ENCODE measurements at places on chromosomes 5 and 9.

- DNase-seq = no peak
Observed at GRCh38 chr9:124555043-124555442, 47.8 kb upstream of the NR5A1 start.

- DNase-seq = no peak
Observed at GRCh38 chr9:38141746-38142591, 72.9 kb upstream of the SHB start.

DNA sequence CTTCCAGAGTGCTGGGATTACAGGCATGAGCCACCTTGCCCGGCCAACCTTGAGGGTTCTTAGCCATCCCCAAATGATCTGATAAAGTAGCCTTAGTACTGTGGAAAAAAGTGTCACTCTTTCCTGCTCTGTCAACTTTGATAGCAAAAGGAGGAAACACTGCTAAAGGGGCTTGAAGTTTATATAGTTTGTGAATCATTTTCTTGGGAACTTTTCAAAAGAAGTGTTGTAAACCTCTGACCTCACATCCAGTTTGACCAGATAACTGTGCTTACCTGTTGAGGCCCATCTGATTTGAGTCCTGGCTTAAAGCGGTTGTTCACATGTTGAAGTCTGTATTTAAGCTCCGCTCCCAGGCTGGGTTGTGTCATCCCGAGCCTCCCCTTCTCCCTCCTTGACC, 303.3 kb downstream of the DOCK8 start:
- no peak for DNase-seq

DNA sequence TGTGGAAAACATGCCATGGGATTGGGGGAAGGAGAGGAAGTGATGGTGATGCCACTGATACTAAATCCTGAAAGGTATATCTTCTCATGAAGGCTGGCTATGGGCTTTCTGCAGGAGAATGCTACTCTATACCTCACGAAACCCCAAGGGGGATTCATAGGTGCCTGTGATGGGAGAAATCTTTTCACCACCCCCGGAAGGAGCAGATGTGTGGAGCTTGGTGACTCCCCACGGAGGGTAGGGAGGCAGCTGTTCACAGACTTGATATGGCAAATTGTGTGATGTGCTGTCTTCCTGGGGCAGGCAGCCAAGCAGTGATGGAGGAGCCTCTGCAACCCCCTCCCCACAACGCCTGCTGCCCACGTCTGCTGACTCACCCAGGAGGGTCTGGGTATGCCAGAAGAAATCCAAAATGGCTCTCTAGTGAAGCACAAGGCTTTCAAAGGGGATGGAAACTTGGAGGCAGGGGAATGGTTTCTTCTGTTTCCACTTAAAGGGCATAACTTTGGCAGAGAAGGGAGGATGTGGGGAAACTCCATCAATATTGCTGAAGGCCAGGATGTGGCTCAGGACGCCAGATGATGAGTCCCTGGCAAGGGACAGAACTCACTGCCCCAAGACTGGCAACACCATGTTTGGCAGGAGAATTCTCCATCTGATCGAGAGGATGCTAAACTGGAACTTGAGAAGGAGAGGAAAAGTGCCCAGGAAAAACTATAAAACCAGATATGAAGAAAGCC, 188.3 kb downstream of the GABBR2 start:
- no peak for DNase-seq

DNA sequence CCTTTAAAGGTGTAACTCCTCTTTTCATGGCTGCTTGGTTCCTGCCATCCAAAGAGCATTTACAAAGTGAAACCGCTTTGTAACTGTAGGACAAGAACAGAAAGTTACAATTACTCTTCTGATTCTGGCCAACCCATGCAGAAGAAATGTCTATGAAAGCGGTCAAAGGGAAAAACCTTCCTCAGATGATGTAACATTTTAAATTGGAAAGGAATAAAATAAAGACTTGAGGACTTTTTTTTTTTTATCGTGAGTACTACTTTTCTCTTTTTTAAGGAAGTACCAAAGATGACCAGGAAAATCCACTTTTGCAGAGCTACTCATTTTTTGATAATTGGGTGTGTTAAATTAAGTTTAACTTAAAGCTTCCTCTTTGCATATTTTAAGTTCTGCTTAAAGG, 13.0 kb upstream of the C9orf72 start:
- no peak for DNase-seq

DNA sequence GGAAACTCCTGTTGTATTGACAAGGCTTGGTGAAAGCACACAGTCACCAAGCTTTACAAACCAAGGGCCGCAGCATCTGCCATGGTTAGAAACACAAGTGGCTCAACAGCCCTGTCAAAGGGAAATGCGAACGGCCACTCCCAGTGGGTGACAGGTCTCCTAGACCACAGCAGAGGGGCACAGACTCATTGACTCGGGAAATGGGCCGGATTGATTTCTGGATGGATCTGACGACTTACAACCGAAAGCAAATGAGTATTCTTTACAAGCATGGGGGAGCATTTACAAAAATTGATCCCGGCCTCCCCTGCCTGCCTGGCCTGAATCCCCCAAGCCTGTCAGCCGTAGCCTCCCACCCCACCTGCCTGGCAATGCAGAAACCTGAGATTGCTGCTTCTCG, 48.2 kb downstream of the ADAMTS2 start:
- DNase-seq = peak; percentile 23

DNA sequence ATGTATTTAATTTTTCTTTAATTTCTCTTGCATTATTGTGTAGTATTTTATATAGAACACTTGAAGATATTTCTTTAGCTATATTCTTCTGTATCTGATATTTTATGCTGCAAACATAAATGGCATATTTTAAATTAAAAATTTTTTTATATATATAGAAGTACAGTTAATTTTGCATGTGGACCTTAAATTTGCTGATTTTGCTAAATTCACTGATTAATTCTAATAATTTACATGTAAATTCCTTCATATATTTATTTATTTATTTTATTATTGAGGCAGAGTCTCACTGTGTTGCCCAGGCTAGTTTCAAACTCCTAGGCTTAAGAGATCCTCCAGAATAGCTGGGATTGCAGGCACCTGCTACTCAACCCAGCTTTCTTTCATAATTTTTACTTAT, 276.9 kb downstream of the PRR16 start:
- DNase-seq = no peak

DNA sequence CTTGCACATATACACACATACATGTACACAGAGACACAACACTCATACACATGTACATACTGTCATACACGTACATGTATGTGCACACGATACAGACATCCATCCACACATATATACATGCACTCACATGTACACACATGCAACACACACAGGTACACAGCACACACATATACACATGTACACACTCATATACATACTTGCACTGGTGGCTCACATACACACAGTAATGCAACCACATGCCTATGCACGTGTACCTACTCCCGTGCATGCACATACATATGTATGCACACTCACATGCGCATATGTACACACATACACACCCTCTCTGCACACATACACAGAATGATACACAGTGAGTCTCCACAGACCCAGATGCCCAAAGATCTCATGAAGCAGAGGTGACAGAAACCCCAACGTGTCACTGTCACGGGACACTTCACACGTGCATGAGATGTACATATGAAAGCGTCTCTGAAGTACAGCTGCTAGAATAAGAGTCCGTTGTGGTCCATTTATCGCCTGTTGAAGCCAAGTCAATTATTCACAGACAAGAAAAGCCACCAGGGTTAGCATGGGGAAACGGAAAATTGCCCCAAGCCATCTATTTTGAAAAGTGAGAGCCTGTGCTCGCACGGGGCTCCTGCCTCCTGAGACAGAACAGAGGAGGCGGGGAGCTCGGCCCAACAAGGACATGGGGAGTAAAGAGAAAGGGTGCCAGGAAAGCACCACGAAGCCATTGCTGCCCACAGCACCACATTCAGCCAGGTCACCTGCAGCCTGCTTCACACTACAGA, 24.9 kb downstream of the LPCAT1 start:
- DNase-seq = no peak

DNA sequence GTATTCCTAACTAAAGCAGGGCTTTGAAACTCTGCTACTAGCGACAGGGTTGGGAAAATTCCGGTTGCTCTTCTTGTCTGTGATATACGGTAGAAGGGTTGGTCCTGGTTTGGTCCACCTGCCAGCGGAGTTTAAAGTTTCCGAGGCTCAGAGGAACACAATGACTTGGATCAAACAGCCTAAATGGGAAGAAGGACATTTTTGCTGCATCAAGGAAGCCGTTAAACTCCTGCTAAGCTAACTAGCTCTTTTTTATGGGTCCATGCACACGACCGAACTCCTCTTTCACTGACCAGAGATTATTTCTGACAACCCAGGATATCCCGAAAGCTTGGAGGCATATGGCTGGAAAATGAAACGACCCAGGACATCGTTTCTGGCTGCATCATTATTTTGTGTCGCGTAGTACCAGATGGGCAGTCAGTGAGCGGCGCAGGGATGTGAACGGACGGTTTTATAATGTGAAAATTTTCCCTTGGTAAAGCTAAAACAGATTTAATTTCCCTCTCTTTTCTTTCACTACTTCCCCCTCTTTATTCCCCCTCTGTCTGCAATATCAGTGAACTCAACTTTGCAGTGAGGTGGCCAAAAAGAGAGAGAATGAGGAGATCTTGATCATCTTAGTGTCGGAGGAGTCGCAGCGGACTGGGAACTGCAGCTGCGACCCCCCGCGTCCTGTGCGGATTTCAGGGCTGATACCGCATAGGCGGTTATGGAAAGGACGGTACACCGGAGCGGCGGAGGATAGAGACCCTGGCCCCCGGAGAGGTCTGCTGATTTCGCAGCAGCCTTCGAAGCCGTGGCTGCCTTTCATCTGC, at the start of gene LURAP1L:
TSS of gene LURAP1L (plus strand) at position 160 of the 818 bp plus-strand sequence. CDS start 696 bp downstream, outside the sequence.
- peak; percentile 46 for DNase-seq

DNA sequence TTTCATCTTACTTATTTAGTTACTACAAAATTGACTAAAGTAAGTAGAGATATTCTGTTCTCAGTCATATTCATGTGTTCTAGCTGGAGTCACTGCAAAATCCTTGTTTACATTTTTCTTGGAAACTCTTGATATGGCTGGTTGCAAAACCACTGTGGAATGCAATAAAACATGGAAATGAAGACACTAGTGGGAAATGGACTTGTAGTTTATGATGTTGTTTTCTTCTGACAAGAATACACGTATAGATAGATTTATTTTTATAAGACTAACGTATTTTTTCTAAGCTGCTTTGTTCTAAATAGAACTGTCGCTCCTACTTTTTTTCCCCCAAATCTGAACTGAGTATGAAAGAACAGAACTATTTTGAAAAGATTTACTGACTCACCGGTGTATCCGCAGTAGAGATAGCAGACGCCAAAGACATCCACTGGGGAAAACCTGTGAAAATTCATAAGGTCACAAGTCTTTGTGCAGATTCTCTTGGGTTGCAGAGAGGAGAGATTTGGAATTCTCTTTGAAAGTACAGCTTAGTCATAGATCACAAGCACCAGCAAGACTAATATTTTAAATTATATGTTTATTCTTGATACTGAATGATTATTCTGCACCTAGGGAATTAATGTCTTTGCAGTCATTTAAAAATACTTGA, 119.6 kb upstream of the TAF11L2 start:
- no peak for DNase-seq

GRCh38 chr5:116546033-116546742, 28.4 kb downstream of the SEMA6A start:
- DNase-seq = no peak

DNA sequence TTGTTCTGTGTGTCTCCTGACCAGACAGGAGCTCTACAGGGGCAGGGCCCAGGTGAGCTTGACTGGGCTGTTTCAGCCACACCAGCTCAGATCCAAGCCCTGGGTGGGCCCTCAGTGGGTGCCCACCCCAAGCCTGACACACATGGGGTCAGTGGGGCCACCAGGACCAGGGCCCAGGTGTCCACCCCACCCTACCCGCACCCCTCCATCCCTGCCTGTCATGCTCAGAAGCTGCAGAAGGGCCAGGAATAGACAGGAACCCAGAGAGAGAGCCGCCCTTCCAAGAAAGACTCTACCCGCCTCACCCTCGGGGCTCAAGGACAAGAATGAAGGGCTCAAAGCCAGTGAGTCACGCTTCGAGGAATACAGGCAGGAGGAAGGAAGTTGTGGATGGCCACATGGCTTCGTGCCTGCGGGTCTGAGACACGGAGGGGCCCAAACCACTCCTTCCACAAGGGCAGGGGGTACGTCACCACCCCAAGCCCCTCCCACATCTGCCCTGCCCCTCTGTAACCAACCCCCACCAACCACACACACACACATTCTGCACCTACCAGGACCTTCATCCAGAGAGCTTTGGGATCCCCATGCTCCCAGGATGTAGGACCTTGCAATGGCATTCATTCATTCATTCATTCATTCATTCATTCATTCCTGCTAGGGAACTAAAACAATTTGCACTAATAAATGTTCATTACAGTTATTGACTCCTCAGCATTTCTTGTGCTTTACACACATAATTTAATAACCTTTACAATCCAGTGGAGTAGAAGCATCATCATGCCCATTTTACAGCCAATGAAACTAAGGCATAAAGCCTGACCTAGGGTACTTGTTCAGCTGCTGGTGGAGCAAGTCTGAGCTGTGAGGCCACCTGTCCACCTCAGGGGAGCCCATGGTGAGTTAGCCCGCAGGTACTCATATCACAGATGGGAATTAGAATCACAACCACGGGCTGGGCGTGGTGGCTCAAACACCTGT, 55.9 kb upstream of the STXBP1 start:
- DNase-seq = no peak

DNA sequence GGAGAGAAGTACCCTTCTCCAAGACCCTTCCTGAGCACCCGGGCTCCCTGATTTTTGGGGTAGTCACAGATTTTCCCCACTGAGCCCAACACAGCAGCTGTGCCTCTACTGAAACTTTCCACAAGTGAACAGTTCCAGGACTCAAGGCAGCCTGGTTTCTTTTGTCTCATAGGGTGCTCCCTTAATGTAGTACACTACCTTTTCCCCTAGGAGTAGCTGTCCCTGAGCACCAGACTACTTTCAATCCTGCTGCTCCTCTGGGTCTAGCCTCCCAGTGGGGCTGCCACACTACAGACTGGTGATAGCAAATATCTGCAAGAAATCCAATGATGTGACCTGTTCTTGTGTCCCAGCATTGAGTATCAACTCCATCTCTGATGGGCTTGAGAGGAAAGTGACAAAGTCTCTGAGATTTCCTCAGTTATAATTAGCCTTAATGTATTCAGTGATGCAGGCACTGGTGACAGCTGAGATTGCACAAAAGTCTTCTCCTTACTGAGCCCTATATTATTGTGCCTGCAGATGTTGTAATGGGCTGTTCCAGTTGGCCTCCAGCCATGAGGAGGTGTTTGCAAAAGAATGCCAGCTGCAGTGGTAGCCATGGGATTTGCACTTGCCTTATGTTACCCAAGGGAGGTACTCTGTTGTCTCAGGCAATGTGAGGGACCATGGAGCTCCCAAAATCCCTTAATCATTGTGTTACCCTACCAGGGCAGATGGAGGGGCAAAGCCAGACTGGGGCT, 1802.5 kb downstream of the EFNA5 start:
- DNase-seq = no peak
